ENCODE measurements at places on chromosomes 3 and 15.

- DNase-seq: no peak
Measured at GRCh38 chr3:107369791-107370190, 7.4 kb upstream of the CCDC54 start.

DNA sequence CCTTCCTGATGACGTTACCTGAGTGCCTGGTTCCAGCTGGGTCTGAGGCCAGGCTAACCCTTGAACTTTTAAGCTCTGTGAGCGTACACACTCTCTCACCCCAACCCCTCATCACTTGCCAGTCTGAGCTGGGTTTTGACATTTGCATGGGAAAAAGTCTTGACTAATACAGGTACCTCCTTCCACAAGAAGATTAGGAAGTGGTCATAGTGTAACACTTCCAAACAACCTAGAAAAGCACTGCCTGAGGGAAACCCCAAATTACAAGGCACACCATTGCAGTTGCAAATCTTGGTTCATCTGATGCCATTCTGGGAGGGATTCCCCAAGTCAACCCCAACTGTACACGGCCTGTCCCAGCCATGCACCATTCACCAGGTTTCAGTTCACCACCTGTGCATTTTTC is 499.8 kb downstream of the FOXP1 start:
- DNase-seq: no peak

DNA sequence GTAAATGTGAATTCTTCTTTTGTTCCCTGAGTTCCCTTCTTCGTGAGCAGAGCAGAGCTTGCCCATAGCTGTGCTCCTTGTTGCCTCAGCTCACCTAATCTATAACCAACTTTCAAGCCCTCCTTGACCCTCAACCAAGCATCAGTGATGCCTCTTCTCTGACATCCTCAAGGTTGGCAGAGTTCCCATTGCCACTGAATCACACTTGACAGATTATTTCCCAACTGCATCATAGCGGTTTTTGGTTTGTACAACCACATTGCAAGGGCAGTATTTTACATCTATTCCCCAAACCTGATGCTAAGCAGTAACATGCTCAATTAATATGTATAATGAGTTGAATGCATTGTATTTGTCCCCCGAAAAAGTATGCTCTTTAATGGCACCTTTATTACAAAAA is 133.0 kb upstream of the SNTN start:
- DNase-seq: no peak

DNA sequence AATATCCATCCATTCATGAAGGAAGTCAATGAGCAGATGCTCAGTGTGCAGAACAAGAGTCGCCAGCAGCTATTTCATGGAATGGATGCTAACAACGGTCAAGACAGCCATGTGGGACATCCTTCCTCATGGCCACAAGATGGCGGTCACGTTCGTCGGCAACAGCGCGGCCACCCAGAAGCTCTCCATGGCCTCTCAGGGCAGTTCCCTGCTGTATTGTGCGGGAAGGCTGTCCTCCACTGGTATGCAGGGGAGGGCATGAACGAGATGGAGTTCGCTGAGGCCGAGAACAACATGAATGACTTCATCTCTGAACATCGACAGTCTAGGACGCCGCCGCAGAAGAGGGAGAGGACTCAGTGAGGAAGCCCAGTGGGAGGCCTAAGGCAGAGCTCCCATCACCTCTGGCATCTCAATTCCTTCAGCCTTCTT is 208.3 kb downstream of the TJP1 start:
- DNase-seq: no peak

DNA sequence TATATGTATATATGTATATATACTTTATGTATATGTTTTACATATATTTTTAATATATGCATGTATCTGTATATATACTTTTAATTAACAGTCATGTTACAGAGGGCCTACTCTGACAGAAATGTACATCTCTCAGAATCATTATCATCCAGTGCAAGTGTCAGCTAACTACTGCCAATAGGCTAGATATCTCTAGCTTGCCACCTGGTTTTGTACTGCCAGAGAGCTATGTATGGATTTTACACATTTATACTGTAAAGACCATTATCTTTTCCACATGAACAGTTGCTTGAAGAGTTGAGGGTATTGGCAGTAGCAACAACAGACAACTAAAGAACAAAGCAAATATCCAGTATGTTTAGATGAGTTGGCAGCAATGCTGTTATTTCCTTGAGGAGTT is 99.7 kb upstream of the VGLL3 start:
- no peak for DNase-seq

DNA sequence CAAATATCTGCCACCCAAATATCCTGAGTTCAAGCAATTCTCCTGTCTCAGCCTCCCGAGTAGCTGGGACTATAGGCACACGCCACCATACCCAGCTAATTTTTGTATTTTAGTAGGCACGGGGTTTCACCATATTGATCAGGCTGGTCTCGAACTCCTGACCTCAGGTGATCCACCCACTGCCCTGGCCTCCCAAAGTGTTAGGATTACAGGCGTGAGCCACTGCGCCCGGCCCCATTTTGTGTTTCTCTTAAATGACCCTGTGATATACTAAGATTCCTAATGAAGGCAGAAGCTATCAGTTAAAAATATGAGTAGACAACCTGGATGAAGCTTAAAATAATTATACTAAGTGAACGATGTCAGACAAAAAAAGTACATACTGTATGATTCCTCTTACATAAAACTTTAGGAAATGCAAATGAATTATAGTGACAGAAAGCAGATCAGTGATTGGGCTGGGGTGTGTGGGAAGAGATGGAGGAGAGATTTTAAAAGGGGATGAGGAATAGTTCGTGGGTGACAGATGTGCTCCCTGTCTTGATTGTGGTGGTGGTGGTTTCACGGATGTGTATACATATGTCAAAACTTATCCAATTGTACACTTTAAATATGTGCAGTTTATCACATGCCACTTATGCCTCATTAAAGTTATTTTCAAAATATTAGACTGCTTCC is 3.8 kb upstream of the KLHL40 start:
- DNase-seq: no peak

DNA sequence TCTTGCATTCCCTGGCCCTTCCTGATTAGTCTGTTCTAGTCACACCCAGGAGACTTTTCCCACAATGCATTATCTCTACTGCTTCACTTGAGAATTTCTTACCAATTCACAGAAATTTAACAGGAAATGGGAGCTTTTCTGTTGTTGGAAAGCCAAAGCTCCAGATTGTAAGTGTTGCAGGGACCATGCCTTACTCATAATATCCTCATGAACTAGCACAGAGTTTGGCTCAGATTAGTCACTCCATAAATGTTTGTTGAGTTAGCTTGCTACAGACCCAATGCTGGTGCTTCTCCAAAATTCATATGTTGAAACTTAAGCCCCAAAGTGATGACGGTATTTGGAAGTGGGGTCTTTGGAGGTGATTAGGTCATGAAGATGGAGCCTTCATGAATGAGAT is 232.6 kb downstream of the GAP43 start:
- DNase-seq: no peak

DNA sequence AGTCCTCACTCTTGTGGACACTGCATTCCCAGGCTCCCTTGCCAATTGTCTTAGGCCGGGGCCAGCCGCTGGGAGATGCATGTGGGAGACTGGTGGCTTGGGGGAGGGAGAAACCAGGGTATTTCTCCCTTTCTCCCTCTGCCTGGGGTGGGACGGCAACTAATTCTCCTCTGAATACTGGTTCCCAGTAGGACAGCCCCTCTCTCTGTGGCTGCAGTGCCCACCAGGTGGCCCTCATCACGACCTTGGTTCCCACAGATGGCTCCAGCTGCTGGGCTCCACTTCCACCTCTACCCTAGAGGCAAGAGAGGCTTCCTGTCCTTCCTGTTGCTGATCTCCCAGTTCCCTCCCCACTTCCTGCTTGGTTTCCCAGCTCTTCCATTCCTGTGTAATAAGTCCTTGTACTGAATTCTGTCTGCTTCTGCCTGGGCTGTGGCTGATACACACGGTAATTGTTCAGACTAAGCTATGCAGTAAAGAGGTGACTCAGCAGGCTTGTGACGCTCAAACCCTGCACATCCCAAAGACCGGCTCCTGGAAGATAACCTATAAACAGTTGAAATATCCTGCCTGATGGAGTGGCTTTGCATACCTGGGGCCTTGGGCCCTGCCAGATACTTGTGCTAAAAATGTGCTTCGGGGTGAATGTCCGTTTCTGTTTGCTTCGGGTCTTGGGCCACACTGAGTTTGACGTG is 20.4 kb upstream of the COPG1 start:
- no peak for DNase-seq

DNA sequence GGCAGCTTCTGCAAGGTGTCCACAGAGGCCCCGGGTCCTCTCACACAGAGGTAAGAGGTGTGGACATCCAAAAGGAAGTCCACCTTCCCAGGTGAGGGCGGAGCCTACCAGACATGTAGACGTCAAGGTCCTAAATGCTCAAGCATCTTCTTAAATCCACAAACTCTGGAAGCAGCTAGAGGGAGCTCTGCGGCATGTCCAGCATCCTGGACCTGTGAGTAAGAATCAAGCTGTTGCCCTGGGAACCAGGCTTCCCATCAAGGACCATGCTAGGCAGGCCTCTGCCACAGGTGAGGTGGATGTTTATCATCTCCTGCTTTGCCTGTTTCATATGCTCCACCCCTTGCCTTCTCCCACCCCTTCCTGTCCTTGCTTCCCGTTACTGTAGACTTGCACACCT is 368.2 kb downstream of the GABRG3 start:
- DNase-seq: no peak

DNA sequence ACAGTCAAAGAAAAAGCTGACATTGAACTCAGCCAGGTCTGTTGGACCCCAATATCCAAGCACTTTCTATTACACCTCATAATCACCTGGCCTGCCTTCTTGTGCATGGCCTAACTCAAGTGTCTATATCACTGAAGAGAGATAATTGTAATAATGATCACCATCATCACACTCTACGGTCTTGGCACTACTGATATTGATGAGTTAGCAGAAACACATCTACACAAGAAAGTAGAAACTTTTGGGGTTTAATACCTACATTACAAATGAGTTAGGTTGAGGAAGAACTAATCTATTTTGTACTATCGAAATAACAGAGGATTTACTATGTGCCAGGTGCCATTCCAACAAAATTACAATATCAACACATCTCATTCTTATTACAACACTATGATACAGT is 30.7 kb downstream of the TUSC7 start:
- no peak for DNase-seq

GRCh38 chr3:108092501-108092900 is 1.7 kb upstream of the CD47 start:
- no peak for DNase-seq

GRCh38 chr15:93341164-93341563 is 252.2 kb upstream of the RGMA start:
- no peak for DNase-seq

GRCh38 chr3:183493296-183494045 is 62.0 kb downstream of the KLHL6 start:
- DNase-seq: no peak

GRCh38 chr3:111763968-111764367 is 95.1 kb upstream of the PHLDB2 start:
- no peak for DNase-seq

DNA sequence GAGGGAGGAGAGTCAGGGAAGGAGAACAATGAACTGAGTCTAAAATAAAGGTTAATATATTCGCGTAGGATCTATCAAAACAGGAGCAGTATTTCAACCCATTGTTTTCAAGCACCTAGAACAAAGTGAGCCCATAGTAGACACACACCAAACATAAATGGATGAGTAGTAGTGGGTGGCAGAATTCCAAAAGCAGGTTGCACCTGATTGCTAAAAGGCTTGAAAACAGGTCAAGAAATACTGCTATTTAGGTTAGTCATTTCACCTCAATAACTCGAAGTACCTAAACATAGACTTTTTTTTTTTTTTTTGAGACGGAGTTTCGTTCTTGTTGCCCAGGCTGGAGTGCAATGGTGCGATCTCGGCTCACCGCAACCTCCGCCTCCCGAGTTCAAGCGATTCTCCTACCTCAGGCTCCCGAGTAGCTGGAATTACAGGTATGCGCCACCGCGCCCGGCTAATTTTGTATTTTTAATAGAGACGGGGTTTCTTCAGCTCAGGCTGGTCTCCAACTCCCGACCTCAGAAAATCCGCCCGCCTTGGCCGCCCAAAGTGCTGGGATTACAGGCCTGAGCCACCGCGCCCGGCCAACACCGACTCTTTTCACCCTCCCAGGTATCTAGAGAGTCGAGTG is 855 bp upstream of the ABHD5 start:
- no peak for DNase-seq

DNA sequence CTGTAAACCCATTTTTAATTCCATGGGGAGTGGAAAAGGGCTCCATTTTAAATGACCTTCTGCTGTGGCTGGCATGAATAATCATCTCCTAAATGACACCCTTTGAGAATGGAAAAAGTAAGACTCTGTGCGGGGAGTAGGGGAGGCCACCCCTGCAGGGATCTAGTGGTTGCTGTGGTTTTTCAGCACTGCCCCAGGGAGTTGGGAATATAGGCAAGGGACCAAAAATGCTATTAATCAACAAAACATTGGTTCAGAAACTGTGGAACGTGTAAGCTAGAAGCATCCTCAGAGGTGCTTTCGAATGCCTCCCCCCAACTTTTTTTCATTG is 30.1 kb upstream of the ADAMTS7 start:
- no peak for DNase-seq

- no peak for DNase-seq
Measured at GRCh38 chr3:53101956-53102355, 28.3 kb downstream of the RFT1 start.

DNA sequence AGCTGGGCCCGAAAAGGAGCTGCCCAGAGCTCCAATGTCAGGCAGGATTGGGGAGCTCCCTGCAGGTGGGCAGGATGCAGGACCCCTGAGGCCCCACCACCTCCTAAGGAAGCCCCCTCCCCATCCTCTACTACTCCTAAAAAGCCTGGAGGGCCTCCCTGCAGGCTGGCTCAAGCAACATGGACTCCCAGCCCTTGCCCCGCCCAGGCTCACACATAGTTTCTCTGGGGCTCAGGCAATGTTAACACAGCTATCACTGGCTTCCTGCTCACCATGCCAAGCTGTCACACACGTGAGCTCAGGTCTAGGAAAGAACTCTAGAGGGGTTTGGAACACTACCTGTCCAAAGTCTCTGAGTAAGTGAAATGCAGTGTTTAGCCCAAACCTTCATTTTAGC is 65.4 kb upstream of the ZNF148 start:
- no peak for DNase-seq

DNA sequence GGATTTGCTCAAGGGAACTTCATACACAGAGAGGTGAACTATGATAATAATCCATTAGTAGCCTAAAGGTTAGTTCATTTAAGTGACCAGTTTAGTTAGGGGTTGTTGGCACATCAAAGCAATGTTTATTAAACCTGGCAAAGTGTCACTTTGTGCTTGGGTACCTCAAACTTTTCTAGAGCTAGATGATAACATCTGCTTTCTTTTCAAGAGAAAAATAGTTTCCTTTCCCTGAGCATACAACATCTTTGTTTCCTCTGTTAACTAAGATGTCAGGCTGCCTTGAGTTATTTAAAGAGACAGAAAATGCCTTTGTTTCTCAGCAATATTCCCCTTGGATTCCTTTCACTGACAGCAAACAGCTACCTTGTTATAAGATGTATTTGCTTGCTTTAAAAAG is 26.7 kb upstream of the SMAD3 start:
- no peak for DNase-seq

GRCh38 chr3:170203457-170203856 is 18.8 kb upstream of the PRKCI start:
- no peak for DNase-seq

Measured in cortex of kidney (tissue), 1 donor.